Fibroblast of upper back skin (primary cell): ENCODE measurements at places on chromosomes 11 and 22.

- no peak for DNase-seq
These were observed 45.8 kb downstream of the LRRC32 start for GRCh38 chr11:76624500-76625379.

DNA sequence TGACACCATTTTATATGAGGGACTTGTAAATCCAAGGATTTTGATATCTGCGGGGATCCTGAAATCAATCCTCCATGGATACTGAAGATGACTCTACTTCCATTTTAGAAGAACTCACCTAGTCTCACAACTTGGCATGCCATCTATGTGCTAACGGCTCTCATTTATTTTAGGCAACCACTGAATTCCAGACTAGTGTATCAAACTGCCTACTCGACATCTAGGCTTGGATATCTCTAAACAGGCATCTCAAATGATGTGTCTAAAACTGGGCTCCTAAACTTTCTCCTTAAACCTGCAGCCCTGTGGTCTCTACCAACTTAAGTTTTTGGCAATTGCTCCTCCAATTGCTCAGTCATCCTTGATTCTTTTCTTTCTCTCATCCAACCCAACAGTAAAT lies 31.2 kb upstream of the CLNS1A start:
- peak; percentile 18 for DNase-seq

DNA sequence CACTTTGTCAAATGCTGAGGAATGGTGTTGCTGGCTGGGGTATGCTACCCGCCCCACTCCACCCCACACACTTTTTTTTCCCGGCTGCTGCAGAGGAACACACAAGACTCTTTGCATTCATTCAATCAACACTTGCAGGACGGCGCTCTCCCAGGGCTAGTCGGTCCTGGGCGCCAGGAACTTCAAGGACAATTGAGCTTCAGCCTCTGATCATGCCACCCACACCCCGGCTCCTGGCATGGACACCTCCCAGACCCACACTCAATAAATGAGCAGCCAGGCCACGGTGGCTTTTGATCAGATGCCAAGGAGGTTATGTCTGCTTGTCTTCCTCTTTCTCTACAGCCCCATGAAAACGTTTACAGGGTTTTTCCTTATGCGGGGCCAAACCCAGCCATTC lies 19.8 kb downstream of the TPST2 start:
- no peak for DNase-seq

DNA sequence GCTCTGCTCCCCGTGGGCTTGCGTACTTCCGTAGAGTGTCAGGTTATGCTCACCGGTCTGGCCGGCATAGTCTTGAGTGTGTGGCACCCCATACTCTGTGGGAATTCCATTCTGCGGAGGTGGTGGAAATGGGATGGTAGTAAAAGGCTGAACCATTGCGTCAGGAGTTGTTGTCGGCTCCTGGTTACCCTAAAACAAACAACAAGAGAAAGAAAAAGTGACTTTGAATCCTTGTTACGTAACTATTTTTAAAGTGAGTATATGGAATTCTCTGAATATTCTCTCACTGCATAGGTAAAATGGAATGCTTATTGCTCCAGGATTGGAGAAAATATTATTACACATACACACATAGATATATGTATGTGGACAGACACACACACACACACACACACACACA lies 92.1 kb downstream of the APOL5 start:
- DNase-seq, result no peak

DNA sequence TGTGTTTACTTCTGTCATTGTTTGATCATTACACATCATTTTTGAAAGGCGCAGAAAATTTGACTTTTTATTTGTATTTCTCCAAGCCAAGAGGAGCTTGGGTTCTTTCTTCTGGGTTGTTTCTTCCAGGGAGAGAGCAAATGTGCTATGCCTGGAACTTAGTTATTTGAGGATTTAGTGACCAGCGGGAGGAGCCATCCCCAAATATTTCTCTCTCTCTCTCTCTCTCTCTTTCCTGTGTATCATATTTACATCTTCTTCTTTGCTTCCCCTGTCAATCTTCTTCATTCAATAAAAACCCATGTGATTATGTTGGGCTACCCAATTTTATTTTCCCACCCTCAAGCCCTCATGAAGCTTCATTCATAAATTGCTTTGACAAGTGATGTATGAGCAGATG lies 534.5 kb downstream of the LRRC4C start:
- DNase-seq, result no peak

DNA sequence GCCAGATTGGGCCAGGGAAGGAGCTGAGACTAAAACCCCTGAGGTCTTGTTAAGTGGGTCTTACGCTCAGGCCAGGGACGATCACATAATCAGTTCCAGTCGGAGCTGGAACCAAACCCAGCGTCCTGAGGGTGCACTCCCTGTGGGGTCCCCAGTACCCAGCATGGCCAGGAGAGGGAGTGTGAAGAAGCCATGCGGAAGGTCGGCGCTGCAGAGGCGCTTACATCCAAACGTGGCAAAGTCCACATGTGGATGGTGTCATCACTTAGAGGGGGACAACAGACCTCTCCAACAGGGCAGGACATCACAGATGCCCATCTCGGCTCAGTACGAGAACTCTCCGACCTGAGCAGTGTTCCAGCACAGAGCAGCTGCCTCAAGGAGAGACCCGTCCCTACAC lies 8.3 kb downstream of the ATP5MGL start:
- no peak for DNase-seq

DNA sequence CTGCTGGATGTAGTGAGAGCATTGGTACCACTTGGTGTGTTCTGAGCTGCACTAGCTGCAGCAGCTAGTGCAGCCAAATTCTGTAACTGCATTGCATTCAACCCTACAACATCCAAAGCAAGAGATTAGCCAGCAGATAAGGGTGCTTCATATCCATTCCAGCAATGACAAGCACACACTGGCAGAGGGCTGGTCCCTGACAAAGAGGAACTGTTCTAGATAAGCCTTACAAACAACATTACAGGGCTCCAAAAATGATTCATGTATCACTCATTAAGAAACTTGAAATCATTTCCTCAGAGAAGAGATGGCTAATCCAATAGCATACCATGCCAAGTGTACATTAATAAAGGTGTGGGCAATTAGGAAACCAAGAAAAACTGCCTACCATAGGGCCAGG lies 28.4 kb upstream of the RAPSN start:
- no peak for DNase-seq

DNA sequence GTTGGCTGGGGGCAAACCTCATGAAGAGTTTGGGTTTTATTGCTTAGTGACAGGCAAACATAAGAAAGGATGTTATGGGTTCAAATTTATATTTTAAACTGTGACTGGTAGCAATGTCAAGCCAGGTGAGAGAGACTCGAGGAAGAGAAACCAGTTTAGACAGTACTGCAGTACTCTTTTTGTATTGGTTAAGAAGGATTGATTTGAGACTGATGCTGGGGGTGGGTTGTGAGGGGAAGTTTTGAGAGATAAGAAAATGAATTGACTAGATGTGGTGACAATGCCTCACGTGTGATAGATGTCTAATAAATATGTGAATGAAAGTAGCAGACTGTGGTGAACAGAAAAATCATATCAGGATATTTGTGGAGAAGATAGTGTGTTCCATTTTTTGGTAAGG lies 142.4 kb downstream of the DDX10 start:
- DNase-seq, result no peak

GRCh38 chr11:64777449-64778222 lies 706 bp downstream of the SF1 start:
- peak; percentile 77 for DNase-seq

DNA sequence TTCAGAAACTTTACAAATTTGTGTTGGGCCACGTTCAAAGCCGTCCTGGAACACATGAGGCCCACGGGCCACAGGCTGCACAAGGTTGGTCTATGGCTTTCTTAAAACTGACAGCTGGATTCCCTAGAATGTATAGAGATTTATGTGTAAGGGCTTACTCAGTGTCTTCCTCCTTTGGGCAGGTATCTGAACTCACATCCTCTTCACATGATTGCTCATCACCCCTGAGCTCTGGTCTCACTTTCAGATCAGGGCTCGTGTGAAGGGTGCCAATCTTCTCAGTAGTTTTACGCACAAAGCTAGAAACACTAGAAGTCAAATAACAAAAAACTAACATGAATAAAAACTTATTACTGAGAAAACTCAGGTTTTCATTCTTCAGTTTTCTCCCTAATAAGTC lies 27.1 kb downstream of the HPS5 start:
- no peak for DNase-seq

DNA sequence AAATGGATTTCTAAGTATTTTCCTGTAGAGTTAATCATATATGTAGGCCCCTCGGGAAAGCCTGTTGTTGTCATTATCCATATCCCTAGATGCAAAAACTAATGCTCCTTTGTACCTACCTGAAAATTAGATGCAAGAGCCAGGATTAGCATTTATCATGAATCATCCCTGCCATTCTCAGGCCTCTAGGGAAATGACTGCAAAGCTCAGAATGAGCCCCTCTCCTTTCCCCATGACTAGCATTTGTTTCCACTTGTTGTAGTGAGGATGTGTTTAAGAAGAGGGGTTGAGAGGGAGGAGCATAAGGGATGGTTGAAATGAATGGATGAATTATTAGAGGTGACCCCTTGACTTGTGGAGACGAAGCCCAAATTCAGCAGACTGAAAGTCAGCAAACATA lies 537.9 kb downstream of the NTM start:
- DNase-seq, result no peak

DNA sequence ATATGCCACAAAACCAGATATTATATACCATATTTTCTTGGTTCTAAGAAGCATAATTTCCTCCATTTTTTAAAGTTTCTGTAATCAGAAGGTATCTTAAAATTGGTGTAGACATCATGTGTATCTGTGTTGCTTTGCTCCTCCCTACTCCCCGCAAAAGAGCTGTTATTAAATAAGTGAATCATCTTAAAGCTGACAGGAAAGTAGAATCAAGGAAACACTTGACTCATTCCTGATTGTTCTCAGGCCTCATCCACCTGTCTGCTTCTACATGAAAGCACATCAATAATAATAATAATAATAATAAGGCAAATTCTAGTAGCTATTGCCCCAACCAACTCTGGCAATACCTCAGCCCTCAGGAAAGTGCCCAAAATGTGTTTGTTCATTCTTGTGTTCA lies 26.2 kb upstream of the GUCY1A2 start:
- DNase-seq, result no peak

- no peak for DNase-seq
These were observed 17.1 kb downstream of the BRSK2 start for GRCh38 chr11:1406571-1407485.

DNA sequence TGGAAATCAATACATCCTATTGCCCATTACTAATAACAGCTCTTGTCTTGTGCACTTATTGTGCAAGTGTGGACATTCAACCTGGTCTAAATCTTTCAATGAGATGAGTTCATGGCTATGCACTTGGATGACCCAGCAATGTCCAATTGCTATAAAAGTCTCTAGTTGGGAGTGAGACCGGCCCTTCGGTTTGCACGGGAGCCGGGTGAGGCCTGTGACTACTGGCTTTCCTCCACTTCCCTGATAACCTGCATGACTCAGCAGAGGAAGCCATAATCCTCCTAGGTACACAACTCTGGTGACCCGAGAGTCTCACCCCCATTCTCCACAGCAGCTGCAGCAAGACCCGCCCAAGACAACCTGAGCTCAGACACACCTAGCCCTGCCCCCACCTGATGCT lies 135.9 kb upstream of the PAX6 start:
- no peak for DNase-seq

GRCh38 chr11:9076661-9077060 lies 14.7 kb downstream of the SCUBE2 start:
- DNase-seq, result no peak

DNA sequence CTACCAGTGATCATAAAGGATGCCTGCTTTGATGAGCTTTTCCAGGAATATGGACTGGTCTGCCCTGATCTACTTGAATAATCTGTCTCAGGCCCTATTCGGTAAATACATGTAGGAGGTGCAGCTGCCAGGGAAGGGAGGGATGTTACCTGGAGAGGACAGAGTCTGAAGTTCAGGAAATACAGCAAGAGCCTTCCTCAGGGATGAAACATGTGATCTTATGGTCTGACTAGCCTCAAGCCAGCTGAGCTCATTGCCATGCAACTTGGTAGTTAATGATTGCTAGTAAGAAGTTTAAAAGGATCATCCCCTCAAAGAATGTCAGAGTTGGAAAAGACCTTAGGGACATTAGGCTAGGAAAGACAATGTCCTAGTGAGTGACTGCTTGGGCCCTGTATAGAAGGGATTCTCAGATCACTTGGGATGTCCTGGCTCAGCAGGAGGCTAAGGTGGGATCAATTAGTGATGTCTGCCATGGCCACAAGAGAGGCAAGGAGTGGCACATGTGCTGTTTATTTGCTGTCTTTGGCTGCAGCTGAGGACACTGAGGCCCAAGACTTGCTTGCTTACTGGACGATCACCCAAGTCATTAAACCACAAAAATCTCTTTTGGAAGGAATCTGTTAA lies 18.5 kb downstream of the PTPRJ start:
- DNase-seq, result no peak

GRCh38 chr11:68216171-68216938 lies 3.3 kb upstream of the KMT5B start:
- no peak for DNase-seq

DNA sequence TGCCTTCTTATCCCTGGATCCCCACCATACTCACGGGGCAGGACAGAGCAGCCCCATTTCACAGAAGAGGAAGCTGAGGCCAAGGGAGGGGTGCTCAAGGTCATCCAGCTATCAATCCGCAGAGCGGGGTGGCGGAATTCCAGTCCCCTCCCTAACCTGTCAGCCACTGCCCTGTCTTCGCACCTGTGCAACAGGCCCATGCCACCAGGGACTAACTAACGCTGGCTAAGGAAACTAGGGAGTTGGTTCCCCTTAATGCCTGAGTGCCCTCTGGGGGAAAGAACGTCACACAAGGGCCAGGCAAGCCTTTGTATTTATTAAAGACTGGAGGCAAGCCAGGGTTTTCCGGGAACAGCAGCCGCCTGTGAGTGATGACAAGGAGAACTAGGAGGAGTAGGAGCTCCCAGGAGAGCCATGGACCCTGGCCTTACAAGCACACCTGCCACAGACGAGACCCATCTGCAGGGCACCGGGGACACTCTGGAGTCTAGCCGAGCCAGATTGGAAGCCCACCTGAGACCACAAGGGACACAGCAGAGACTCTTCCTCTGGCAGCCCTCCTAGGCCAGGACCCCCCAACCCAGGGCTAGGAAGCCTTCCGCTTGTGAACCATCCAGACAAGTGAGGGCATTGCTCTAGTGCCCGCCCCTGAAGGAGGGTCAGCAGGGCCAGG lies 64.4 kb downstream of the MYH9 start:
- peak; percentile 47 for DNase-seq

GRCh38 chr11:104432526-104432925 lies 268.6 kb upstream of the PDGFD start:
- no peak for DNase-seq

DNA sequence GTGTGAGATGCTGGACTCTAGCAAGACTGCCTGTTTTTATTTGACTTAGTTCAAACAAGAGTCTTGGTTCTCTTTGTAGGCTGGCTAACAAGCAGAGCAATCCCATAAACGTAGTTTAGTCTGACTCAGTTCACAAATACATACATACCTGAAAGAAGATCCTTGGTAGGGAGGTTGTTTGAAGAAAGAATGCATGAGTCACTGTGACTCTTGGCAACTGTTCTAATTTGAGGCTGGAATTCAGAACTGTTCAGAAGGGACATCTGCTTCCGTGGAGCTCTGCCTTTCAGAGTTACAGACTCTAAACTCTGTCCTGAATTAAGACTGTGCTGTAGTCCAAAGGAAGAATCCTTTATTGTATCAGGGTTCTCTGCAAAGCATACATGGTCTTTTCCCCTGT lies 32.2 kb downstream of the C2CD3 start:
- DNase-seq, result peak; percentile 99

- peak; percentile 52 for DNase-seq
These were observed 5.2 kb upstream of the OAF start for GRCh38 chr11:120205596-120206161.

- no peak for DNase-seq
These were observed 6.7 kb upstream of the CYTH4 start for GRCh38 chr22:37275622-37276021.

- DNase-seq, result no peak
These were observed 9.6 kb downstream of the OR52N2 start for GRCh38 chr11:5818245-5818886.
